GM13977 (cell line): ENCODE measurements at places on chromosomes 16 and 17.
A peak's percentile ranks its signal among the peaks of the same experiment; 100 is the strongest.

DNA sequence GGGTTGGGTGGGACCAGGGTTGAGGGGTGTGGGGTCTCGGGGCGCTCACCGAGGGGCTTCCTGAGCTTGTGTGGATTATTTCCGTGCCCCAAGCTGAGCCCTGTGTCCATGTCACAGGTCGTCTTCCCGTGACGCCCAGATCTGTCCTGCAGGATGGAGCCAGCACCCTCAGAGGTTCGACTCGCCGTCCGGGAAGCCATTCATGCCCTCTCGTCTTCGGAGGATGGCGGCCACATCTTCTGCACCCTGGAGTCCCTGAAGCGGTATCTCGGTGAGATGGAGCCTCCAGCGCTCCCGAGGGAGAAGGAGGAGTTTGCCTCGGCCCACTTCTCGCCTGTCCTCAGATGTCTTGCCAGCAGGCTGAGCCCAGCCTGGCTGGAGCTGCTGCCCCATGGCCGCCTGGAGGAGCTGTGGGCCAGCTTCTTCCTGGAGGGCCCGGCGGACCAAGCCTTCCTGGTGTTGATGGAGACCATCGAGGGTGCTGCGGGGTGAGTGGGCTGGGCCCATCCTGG lies 1.0 kb downstream of the TELO2 start:
- no peak for DNase-seq

- DNase-seq: no peak
Measured at GRCh38 chr16:81967358-81967757, 43.9 kb downstream of the SDR42E1 start.

DNA sequence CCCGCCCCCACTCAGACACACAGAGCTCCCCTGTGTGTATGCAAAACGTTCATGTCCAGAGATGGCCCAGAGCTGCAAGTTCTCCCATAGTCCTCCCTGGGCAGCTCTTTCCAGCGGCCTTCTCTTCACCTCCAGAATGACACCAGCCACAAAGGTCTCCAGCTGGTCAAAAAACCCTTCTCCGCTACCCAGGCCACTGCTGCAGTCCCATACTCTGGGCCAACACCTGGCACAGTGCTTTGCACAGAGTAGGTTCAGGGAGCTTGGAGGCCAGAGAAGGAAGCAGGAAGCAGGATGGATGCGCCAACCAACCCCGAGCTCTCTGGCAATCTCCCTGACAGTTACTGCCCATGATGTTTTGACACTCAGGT lies 1.1 kb upstream of the STAT5B start:
- DNase-seq: peak; percentile 44

DNA sequence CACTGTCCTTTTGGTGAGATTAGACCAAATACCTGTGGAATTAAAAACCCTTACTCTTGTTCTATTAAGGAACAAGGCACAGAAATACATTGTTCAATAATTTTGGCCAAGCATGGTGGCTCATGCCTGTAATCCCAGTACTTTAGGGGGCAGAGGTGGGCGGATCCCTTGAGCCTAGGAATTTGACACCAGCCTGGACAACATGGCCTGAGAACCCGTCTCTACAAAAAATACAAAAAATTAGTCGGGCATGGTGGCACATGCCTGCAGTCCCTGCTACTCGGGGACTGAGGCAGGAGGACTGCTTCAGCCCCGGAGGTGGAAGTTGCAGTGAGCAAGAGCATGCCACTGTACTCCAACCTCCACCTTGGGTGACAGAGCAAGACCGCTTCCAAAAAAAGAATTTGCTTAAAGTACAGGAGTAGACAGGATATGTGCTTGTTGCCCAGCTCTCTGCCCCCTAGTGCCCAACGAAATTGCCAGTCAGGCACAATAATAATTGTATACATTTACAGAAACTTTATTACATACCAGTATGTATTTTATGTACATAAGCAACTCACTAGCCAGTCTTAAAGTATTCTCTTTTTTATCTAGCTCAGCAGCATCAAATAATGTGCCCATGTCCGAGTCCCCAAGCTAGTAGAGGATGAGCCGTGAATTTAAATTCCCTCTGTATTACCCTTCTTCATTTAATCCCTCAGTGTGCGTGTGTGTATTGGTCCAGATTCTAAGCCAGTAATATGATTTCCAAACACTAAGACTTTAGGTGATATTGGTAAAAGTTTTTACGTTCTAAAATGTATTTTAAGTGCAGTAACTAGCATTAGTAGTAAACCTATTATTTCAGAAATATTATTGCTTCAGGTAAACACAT lies 1.4 kb downstream of the THUMPD1 start:
- DNase-seq: peak; percentile 17

- DNase-seq: no peak
Measured at GRCh38 chr16:56855946-56856345, 9.1 kb upstream of the SLC12A3 start.

DNA sequence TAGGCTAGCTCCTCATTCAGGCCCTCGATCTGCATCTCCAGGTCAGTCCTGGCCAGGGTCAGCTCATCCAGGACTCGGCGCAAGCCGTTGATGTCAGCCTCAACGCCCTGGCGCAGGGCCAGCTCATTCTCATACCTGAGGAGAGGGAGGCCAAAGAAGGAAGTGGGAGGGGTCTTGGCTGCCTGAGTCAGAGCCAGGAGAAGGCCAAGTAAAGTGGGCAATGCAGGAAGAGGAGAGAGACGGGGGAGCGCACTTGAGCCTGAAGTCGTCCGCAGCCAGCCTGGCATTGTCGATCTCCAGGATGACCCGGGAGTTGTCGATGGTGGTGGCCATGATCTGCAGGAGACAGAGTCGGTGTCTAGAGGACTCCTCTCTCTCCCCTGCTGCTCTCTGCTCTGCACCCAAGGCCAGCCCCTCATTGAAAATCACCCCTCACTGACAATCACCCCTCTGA lies 1.8 kb downstream of the KRT15 start:
- DNase-seq: no peak

DNA sequence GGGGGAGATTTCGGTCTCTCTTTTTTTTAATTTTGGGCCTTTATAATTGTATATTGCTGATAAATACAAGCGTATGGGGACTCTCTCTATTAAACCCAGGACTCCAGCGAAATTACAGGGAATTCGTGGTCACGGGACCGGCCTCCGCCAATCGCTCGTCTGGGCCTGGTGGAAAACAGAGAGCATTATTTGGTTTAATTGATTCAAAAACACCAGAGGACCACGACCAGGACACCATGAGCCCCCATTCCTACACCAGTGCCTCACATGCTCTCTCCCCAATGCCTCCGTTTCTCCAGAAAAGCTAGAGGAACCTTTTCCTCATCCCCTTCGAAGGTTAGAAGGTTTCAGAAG lies at the start of gene HOXB2:
TSS of gene HOXB2 (minus strand) at position 88 of the 354 bp plus-strand sequence. CDS start 198 bp downstream, outside the sequence.
- DNase-seq: no peak

- DNase-seq: peak; percentile 83
Measured at GRCh38 chr17:49434821-49435670, 20.4 kb upstream of the PHB1 start.

- DNase-seq: no peak
Measured at GRCh38 chr17:32157225-32157624, 14.9 kb downstream of the RHOT1 start.

DNA sequence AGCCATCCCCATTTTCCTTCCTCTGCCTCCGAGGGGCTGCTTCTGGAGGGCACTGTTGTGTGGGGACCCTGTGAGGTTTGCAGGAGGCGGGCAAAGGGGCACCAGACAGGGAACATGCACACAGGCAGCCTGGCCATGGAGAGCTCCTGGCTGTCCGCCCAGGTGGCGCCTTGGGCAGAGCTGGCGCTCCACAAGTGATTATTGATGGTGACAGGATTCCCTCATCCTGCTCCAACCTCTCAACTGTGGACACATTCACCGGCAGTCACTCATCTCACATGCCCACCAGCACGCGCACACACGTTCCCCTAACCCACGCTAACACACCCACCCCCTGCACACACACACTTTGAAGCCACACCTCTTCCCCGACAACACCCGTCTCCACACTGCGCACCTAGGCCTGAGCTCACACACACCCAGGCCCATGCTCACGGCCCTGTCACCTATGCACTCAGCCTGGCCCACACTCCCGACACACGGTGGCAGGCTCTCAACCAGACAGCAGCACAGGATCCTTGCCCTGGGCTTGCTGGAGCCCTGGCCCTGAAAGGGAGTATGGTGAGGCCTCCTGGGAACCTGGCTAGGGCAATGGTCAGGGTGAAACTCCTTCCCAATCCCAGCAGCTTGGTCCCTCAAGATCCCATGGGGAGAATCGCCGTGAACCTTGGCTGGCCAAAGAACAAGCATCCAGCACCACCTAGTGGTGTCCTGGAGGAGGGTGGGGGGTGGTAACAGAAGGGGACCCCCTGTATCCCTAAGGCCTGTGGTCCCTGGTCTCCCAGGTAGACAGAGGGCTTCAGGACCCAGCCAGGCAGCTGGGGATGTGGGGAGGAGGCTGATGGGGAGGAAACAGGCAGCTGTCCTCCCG lies 3.6 kb downstream of the PNMT start:
- no peak for DNase-seq

- DNase-seq: no peak
Measured at GRCh38 chr17:77503916-77504651, 363.3 kb downstream of the SEC14L1 start.
